ENCODE measurements at places on chromosomes 16 and 17.

- DNase-seq: no peak
These were observed 225.6 kb downstream of the TANC2 start for GRCh38 chr17:63191610-63192009.

GRCh38 chr17:43543300-43543699, 2.8 kb downstream of the ETV4 start:
- no peak for DNase-seq

DNA sequence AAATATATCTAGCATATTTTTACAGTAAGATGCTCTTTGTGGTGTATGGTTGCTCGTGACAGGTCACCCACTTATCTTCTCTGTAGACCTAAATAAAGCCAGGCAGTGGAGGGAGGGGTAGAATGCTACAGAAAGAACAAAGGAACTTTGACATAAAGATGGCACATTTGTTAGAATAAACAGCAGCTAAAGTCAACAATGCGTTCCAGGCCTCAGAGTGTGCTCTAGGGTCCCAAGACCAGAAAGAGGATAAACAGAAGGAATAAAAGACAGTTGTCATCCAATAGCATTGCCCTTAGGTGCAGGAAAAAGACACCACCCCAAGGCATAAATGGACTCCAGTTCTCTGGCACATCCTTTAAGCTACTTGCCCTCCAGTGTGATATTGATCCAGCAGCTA, 523.0 kb upstream of the CDH11 start:
- DNase-seq: no peak

DNA sequence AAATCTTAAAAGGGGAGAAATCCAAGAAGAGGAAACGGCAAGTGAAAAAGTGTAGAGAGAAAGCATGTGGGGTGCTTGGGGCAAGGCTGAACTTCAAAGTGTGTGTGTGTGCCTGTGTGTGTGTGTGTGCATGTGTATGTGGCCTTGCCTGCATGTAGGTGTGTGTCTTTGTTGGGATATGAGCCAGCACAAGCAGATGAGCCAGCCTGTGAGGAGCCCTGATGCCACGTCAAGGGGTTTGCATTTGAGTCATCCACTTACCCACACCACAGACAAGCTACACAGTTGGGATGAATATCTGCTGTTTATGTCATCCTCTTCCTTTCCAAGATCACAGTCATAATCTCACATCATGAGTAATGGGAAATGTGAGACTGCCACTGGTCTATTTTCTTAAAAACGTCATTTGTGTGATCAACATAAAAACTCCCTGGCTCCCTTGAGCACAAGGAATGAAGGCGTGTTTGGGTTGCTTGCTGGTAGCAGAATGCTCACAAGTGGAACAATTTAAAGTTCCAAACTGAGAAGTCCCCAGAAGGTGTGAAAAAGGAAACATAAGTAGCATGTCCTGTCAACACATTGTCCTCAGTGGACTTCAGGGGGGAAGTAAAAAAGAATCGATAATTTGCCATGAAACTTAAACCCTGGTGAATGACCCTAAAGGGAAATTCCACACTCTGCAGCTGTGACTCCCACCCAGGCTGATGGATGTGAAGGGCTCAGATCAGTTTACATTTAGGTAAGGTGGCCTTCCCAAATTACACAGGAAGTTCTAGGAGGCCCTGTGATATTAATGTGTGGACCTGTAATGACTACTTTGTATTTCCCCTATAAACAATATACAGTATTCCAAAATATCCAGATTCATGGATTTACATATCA, 14.7 kb downstream of the KCTD19 start:
- DNase-seq: no peak

DNA sequence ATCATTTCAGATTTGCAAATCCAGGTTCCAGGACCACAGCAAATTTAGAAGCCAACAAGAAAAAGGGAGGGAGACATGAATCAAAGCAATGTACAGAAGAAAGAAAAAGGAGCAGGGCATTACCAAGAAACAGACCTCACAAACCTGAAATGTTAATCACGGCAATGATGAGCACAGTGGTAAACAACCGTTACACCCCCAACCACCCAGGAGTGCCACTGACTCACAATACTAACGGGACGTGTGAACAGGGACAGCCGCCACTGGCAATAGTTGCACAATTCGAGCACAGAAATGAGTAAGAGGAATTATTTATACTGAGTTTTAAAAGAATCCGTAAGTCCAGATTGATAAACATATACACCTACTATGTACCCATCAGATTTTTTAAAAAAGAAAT, 13.8 kb downstream of the USP22 start:
- DNase-seq: no peak

GRCh38 chr16:84314373-84314772, 19.7 kb downstream of the WFDC1 start:
- no peak for DNase-seq

- DNase-seq: no peak
These were observed 4.2 kb downstream of the PSMD12 start for GRCh38 chr17:67362173-67362572.

DNA sequence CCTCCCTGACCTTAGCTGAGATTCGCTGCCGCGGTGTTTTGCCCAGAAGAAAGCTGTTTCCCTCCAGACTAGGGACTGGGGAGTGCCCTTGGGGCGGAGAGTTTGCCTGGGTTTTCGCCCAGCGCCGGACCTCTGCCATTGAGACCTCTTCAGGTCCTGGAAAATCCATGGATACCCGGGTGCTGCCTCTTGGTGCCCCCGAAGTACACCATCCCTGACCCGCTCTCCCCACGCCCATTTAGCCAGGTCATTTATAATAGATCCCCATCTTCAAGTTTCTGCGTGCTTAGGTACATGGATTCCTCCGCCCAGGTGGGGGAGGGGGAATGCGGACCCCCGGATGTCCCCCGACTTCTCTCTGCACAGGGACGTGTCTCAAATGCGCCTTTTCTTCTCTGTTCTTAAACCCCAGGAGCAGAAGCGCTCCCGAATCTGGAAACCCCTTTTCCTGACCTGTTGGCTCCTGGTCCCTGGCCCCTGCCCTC, 15.0 kb upstream of the CBX8 start:
- no peak for DNase-seq

GRCh38 chr16:11308493-11309283, 27.6 kb upstream of the PRM1 start:
- DNase-seq: no peak

GRCh38 chr17:67950945-67951344, 45.3 kb downstream of the C17orf58 start:
- DNase-seq: no peak

GRCh38 chr16:28053461-28053860, 10.1 kb downstream of the GSG1L start:
- DNase-seq: no peak

DNA sequence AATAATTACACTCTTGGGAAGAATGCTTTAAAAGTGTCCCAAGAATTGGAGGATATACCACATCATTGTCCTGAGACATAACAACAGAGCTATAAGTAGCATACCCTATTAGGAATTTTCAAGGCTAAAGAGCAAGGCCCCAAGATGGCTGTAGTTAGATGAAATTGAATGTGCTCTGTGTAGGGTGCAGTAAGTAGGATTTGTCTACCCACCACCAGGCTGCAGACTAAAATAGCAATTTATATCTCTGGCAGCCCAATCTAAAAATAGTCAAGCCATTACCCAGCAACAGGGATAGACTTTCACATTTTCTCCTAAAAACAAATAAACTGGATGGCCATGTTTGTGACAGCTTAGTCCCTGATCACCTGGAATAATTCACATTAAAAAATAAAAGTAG, 5.6 kb downstream of the MMD start:
- DNase-seq: peak; percentile 27

GRCh38 chr17:79645022-79645776, 34.3 kb upstream of the RBFOX3 start:
- DNase-seq: no peak

- DNase-seq: no peak
These were observed 431.2 kb upstream of the DYNLRB2 start for GRCh38 chr16:80109581-80109980.

GRCh38 chr16:84732674-84733352, 33.0 kb downstream of the USP10 start:
- no peak for DNase-seq

DNA sequence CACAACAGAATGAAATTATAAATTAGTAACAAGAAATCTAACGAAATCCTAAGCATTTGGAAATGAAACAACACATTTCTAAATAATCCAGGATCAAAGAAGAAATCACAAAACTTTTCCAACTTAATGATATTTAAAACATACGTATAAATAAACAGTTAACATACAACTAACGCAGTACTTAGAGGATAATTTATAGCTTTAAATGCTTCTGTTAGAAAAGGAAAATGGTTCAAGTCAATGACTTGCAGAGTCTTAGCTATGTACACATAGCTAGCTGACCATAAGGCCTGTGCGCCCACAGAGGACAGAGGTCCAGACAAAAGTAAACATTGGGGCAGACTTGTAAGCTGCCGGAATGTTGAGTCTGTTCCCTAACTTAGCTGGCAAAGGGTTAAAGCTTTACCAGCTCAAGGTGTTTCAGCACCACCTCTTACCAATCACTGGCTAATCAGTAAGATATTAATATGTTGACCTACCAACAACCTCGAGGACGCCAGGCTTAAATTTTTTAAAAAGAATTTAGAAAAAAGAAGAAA, 84.6 kb downstream of the PARN start:
- DNase-seq: no peak

Data from putamen (tissue), 1 donor.